NCI-H226 (cell line): ENCODE measurements at places on chromosomes 4 and X.

GRCh38 chrX:139931646-139932072, 1.2 kb downstream of the ATP11C start:
- no peak for DNase-seq

GRCh38 chrX:5681159-5681558, 547.5 kb downstream of the NLGN4X start:
- no peak for DNase-seq

DNA sequence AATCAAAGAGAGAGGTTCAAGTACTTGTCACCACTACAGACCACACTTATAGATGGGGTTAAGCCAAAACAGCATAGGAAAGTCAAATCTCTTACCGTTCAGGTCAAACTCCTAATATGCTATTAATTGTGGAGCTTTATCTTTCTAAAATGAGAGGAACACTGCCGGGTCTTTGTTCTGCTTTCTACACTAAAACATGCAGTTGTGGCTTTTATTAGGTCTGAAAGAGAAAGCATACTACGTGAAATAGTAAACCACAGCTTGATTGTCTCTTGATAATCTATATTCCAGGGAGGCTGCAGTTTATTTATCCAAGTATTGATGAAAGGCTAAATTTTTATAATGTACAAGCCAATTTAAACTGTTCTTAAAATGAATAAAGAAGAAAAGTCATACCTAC, 12.3 kb upstream of the INPP4B start:
- DNase-seq, result no peak

DNA sequence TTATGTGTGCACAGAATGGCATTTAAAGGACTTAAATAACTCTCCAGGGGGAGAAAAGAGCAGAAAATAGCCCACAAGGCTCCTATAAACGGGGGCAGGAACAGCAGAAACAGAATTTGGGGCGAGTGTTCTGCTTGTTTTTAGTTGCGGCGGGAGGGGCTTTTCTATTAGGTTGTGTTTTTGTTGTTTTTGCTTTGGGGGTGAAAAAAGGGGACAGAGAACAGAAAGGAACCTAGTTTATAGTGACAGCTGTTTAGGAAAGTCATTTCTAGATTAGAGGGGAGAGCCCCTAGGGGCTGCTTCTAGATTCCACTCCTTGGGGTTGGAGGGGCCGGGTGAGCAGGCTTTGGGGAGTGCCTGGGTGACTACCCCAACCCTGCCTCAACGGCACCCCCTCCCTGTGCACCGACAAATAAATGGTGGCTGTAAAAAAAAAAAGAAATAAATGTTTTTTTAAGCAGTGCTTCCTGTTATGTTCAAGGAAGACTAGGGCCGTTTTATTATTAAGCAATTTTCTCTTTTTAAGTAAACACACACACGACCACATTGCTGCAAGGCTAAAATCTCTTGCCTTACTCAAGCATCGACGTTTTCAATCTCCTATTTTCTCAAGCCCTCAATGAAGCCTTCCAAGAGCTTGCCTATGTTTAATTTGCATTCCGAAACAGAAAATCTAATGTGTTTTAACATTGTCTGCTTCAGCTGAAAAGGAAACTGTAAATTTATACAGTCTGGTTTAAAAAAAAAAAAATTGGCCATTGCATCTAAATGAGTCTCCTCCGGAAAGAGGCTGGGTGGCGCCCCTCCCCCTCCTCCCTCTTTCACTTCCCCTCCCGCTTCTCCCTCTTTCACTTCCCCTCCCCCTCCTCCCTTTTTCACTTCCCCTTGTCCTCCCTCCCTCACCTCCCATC, 123.3 kb upstream of the TBL1X start:
- DNase-seq, result no peak

- DNase-seq, result no peak
Observed at GRCh38 chrX:1248331-1249061, 20.1 kb upstream of the CSF2RA start.

DNA sequence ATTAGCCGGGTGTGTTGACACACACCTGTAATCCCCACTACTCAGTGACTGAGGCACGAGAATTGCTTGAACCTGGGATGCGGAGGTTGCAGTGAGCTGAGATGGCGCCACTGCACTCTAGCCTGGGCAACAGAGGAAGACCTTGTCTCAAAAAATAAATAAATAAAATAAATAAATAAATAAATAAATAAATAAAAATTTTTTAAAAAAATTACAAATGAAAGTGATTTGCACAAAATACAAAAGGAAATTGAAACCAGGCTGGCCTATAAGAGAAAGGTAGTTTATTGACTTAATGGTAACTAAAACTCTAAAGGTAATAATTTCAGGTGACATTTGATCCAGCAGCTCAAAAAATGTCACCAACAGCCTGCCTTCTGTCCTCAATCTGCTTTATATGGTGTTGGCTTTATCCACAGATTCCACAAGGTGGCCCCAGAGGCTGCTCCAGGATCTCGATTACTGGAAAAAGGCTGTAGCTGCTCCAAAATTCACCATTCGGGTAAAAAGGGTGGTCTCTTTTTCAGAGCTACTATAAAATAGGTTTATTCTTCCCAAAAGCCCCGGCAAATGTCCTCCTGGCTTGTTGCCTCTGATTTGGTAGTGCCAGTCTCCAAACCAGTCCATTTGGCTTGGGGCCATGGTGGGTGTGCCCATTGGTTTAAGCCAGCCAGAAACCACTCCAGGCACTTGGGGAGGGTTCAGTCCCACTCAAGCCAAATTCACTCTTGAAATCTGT, 61.4 kb upstream of the TRIM2 start:
- DNase-seq, result peak; percentile 42

GRCh38 chr4:161121451-161121850, 1042.3 kb downstream of the FSTL5 start:
- DNase-seq, result no peak

DNA sequence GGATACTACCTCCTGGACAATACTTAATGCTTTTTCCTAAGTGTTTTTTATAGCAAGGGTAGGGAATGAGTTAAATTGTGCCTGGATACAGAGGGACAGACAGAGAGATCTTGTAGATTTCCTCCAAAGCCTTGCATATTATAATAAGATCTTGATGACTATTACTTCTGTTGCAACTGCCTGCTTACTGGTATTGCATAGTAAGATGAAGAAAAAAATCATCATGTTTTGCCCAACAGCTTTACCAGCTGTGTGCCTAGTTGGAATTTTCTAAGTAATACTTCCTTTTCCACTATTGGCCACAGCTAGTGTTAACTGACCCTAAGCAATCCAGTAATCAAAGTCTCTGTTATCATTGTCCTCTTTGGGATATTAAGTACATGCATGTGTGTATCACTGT, 139.0 kb downstream of the DCK start:
- no peak for DNase-seq

DNA sequence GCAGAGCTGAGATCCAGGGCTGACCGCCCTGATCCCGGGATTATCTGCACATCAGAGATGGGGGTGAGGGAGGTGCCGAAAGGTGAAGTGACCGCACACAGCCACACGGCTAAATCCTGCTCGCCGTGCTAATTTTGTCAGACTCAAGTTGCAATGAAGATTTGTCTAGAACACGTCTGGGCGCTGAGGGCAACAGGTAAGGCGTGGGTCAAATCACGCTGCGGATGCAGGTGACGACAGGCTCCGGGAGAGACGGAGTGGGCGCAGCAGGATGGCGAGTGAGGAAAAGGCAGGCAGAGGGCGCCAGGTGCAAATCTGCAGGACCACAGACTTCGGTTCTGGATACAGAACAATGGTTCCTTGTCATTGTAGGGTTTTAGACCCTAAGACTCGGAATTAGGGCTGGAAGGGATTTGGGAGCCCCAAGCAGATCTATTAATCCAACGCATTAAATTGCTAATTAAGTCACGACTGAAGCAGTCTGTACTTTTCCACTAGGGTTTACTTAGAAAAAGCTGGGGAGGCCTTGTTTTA, 1.9 kb upstream of the TBC1D14 start:
- DNase-seq, result no peak

DNA sequence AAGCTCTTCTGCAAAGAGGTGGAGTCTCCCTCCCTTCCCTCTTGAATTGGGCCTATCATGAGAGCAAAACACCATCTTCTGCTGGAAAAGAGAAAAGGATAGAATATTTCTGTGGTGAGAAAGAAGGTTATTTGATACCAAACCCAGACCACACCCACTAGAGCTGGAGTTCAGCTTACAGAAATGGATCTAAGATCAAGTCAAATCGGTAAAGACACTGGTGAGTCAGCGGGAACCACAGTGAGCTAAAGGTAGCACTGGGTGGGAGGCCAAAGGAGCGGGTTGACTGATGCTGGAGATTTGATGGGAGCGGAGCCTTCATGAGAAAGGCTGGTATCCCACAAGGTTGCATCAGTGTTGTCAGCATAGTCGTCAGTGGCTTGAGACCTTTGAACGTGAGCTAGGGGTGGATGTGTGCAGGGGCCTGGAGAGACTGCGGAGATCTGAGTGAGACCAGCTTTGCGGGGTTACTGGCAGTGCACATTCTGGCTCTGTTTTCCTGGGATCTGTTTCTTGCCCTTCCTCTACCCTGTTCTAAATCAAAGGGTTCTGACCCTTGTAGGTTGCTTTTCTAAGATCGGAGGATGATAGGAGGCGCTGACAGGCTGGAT, 106.4 kb upstream of the SCOC start:
- DNase-seq, result no peak

DNA sequence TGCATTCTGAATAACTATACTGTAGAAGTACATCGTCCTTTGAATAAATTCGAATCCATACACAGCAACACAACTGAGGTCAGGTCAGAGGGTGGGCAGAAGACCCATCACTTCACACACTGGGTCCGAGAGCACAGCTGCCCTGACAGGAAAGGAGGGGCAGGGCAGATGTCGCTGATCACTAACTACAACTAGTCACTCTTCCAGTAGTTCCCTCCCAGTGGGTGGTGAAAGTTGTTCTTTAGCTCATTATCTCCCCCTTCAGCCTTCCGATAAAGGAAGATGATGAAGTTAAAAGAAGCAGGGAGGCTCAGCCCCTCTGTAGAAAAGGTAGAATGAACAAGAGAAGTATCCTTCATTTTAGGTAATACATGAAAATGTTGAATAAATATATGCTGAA, 278.9 kb downstream of the INPP4B start:
- DNase-seq, result no peak

DNA sequence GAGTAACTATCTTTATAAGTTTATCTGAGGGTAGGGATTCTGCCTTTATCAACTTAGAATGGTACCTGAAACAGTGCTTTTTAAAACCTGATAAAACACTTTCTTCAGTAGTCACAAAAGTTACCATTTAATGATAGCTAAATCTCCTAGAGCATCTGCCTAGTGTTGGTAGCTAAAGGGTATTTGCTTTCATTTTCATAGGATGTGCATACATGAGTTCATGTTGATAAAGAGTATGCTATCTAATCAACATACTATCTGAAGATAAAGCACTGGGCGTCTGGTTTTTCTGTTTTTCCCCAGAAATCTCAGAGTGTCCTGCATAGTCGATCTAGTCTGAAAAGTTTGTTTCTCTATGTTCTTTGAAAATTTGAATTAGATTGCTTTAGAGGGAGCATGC, 75.1 kb downstream of the ADGRL3 start:
- no peak for DNase-seq

DNA sequence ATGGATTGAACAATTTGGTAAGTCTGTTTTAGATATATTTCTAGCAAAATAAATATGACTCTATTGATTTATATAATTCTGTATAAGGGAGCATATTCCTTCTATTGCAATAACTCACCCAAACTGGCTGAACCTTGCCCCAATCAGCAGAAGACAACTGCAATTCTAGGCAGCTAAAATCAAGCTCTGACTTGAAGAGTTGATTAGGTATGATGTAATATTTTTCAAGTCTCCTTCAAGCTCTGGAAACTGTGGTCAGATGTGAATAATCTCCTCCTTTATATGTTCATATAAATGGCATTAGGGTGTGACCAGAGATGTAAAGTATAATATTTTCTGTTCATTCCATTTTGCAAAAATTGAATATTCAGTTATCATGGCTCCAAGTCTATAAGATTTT, 8.2 kb downstream of the RASSF6 start:
- DNase-seq, result peak; percentile 12

DNA sequence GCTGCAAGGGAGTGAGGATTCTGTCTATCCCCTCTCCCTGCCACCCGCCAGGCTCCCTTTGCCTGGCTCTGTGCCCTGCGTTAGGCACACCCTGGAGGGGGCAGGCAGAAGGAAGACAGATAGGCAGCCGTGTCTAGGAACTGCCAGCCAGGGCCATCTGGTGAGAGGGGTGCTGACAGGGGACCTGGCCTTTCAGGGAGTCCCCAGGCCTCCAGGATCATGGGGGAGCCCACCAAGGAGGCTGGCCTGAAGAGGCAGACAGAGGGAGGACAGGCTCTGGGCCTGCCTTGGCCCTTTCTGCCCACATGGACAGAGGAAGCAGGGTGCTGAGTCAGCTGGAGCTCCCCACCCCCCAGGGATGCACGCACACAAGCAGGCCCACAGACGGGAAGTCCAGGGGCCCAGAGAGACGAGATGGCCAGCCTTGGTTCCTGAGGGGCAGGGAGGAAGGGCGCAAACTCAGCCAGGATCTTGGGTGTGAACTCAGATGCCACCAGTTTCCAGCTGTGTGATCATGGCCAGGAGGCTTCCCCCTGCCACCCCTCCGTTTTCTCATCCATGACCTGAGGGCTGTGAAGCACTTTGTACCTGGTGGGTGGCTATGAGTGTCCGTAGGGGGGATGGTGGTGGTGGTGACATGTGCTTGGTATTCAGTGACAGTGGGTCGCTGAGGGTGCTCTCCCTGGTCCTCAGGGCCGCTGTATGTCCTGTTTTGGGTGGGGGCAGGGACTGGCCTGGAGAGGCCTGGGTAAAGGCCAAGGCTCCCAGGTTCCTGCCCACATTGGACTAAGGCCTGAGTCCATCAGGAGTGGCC, 1.8 kb downstream of the SH3BP2 start:
- DNase-seq, result peak; percentile 61

- DNase-seq, result peak; percentile 31
Observed at GRCh38 chrX:108558217-108558616, 118.6 kb downstream of the COL4A5 start.

- no peak for DNase-seq
Observed at GRCh38 chrX:75086731-75087195, 69.3 kb downstream of the ABCB7 start.

- no peak for DNase-seq
Observed at GRCh38 chr4:14874990-14875389, 127.3 kb upstream of the CPEB2 start.

DNA sequence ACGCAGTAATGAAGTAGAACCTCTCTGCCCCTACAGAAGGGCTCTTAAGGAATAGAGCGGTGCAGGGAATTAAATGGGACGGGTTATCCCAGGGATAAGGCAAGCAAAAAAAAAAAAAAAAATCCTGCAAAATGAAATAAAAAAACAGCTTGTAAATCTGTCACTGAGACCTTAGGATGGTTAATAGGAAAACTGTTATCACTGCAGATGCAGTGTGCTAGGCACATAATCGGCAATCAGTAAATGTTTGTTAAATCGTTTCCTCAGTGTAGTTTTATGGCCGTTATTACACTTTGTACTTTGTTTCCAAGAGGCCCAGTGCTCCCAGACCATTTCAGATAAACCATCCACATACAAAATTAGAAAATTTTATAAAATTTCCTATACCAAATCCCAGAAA, 1.0 kb downstream of the HNRNPH2 start:
- DNase-seq, result no peak

- no peak for DNase-seq
Observed at GRCh38 chr4:82043809-82044137, 330.0 kb downstream of the HNRNPD start.
